ENCODE measurements at places on chromosomes 3 and 15. TPM values are rescaled to one million over a fixed set of nuclear protein-coding genes. Genes with fewer than 3 reads are reported as not detected.

The ZNF710 gene
- total RNA-seq, result 5.6 TPM

The TJP1 gene
- 76.2 TPM for total RNA-seq

The ERICH6 gene
- total RNA-seq, result not detected

The LTK gene
- total RNA-seq, result 1.6 TPM

The PROS1 gene
- 43.9 TPM for total RNA-seq

The IMPG2 gene
- 2.1 TPM for total RNA-seq

The AHSG gene
- not detected for total RNA-seq

The SENP8 gene
- 4.7 TPM for total RNA-seq

The ANXA2 gene
- 742 TPM for total RNA-seq

The SUCNR1 gene
- total RNA-seq, result 0.10 TPM

The ROPN1 gene
- not detected for total RNA-seq

The DAPK2 gene
- total RNA-seq, result 14.6 TPM

The CCR4 gene
- not detected for total RNA-seq

The KBTBD13 gene
- 2.6 TPM for total RNA-seq

The TMEM41A gene
- 15.6 TPM for total RNA-seq

The NANOGP8 gene
- not detected for total RNA-seq
